Naive thymus-derived CD8-positive, alpha-beta T cell (primary cell): ENCODE measurements at places on chromosomes 16 and 17.
A peak's percentile ranks its signal among the peaks of the same experiment; 100 is the strongest.

GRCh38 chr16:2296661-2297505, 29.0 kb upstream of the RNPS1 start:
- H3K27ac ChIP-seq, result no peak overlapping the region
- H3K36me3 ChIP-seq, result no peaks in the 10 kb centered on the region
- H3K4me3 ChIP-seq, result no peak overlapping the region
- no peak for DNase-seq
- no peaks in the 10 kb centered on the region for H3K27me3 ChIP-seq

- DNase-seq, result peak; percentile 93
- H3K4me1 ChIP-seq, result peaks cover 38% of the 10 kb centered on the region
- peak overlapping the region; percentile 61 for H3K27ac ChIP-seq
- no peaks in the 10 kb centered on the region for H3K36me3 ChIP-seq
- H3K4me3 ChIP-seq, result peak overlapping the region; percentile 88
Observed at GRCh38 chr16:85610446-85611193, 2.5 kb upstream of the GSE1 start.

DNA sequence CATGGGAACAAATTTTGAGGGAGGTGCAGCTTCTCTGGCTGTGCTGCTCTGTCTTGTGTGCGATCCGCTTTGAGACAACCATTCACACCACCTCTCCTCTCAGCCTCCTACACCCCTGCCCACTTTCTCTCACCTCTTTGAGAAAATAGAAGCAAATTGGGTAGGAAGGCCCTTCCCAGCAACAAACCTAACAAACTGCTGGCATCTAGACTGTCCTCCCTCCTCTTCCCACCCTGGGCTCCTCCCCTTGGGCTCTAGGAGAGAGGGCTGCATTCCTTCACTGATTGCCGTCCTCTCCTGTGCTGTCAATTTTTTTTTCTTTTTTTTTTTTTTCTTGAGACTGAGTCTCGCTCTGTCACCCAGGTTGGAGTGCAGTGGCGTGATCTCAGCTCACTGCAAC, 13.5 kb downstream of the CDIPT start:
- H3K27ac ChIP-seq, result no peak overlapping the region
- no peak for DNase-seq
- no peak overlapping the region for H3K4me3 ChIP-seq
- peaks cover 41% of the 10 kb centered on the region for H3K36me3 ChIP-seq

- peaks cover 14% of the 10 kb centered on the region for H3K27me3 ChIP-seq
- H3K27ac ChIP-seq, result no peak overlapping the region
- H3K36me3 ChIP-seq, result no peaks in the 10 kb centered on the region
- H3K4me3 ChIP-seq, result no peak overlapping the region
- no peak for DNase-seq
Observed at GRCh38 chr16:47927330-47927729, 228.5 kb downstream of the ABCC12 start.

- H3K36me3 ChIP-seq, result no peaks in the 10 kb centered on the region
- H3K27ac ChIP-seq, result no peak overlapping the region
- peaks cover 10% of the 10 kb centered on the region for H3K27me3 ChIP-seq
- DNase-seq, result no peak
- peaks cover 44% of the 10 kb centered on the region for H3K4me1 ChIP-seq
Observed at GRCh38 chr17:47729476-47729875, 3.6 kb upstream of the TBX21 start.
